ENCODE measurements at places on chromosomes 6 and 20. TPM values are rescaled to one million over a fixed set of nuclear protein-coding genes. Genes with fewer than 3 reads are reported as not detected.

The ENPP4 gene
- 6.9 TPM for total RNA-seq

The PAX1 gene
- not detected for total RNA-seq

The ADTRP gene
- total RNA-seq = 5.0 TPM

The PRRT1 gene
- total RNA-seq = 3.1 TPM

The EFCAB8 gene
- total RNA-seq = 0.92 TPM

The ZNF831 gene
- total RNA-seq = 16.3 TPM

The MANEA gene
- 6.0 TPM for total RNA-seq

The MAS1 gene
- not detected for total RNA-seq

The TINAG gene
- total RNA-seq = not detected

The IPCEF1 gene
- total RNA-seq = 33.0 TPM

The BTNL2 gene
- not detected for total RNA-seq

The FOXQ1 gene
- total RNA-seq = not detected
